ENCODE measurements at places on chromosomes 6 and 20. TPM values are rescaled to one million over a fixed set of nuclear protein-coding genes. Genes with fewer than 3 reads are reported as not detected.

GRCh38 chr6:111918825-111919224 is 45.6 kb upstream of the FYN start:
- peaks cover 15% of the 10 kb centered on the region for H3K27me3 ChIP-seq
- no peaks in the 10 kb centered on the region for H3K36me3 ChIP-seq
- DNase-seq, result no peak
- H3K4me3 ChIP-seq, result no peak overlapping the region
- H3K27ac ChIP-seq, result no peak overlapping the region

Gene SPATA25
- 3.7 TPM for total RNA-seq

Gene MEI4
- 0.18 TPM for total RNA-seq

GRCh38 chr6:21132856-21133838 is 460.4 kb upstream of the SOX4 start:
- H3K4me1 ChIP-seq, result peaks cover 75% of the 10 kb centered on the region
- H3K4me3 ChIP-seq, result no peak overlapping the region
- no peaks in the 10 kb centered on the region for H3K36me3 ChIP-seq
- no peak overlapping the region for H3K27ac ChIP-seq
- no peak for DNase-seq

GRCh38 chr20:16129411-16129810 is 443.8 kb downstream of the KIF16B start:
- peaks cover 6% of the 10 kb centered on the region for H3K36me3 ChIP-seq
- H3K4me1 ChIP-seq, result no peaks in the 10 kb centered on the region
- no peaks in the 10 kb centered on the region for H3K27me3 ChIP-seq
- no peak for DNase-seq
- H3K27ac ChIP-seq, result no peak overlapping the region
